ENCODE measurements at places on chromosomes 1 and 21.

GRCh38 chr1:109626682-109627408 is 7.2 kb downstream of the AMPD2 start:
- DNase-seq: no peak

DNA sequence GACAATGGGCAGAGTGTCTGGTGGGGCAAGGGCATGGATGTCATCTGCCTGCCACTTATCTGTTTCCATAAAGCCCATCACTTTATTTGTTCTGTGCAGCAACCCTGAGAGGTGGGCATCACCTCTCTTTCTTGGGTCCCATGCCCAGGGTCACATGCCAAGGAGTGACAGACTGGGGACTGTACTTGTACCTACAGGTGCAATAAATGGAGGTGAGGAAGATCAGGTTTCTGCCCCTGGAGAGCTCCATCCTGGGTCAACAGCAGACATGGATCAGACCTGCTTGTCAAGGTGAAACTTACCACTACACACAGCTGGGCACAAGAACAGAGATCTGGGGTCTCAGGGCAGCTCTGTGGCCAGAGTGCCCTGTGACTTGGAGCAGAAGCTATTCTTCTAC is 18.4 kb upstream of the PRDM16 start:
- DNase-seq: no peak

GRCh38 chr1:153399401-153400055 is 8.7 kb upstream of the S100A8 start:
- DNase-seq: no peak

- DNase-seq: no peak
Observed at GRCh38 chr1:12467570-12468286, 150.3 kb downstream of the DHRS3 start.

- no peak for DNase-seq
Observed at GRCh38 chr1:24693827-24694379, 50.8 kb downstream of the SRRM1 start.

- no peak for DNase-seq
Observed at GRCh38 chr1:171850651-171851350, 9.5 kb downstream of the DNM3 start.

DNA sequence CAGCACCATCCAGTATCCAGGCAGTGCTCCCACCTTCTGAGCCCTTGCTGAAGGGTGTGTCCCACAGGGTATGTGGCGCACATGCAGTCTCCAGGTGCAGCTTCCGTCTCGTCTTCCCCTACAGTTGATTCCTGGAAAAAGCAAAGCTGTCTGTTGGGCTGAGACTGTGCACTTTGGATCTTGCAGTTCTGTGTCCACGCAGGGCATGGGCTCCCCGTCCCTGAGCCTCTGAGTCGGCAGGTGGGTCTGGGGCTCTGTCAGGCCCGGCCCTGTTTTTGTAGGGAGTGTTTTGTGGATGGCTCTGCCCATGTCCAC is 32.8 kb downstream of the SNAP47 start:
- no peak for DNase-seq

DNA sequence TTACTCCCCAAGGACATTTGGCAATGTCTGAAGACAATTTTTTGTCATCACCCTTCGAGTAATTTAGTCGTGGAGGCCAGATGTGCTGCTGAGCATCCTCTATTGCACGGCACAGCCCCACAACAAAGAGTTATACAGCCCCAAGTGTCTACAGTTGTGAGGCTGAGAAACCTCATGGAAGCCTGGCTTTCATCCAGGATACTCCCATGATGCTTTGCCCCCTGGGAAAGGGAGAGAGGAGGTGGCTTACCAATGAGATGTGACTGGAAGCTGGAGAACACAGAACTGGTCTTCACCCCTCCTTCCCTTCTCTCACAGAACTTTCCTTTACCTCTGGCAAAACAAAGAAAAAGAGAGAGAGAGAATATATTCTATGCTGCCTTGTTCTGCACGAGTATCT is 150.9 kb upstream of the VAMP3 start:
- DNase-seq: no peak

DNA sequence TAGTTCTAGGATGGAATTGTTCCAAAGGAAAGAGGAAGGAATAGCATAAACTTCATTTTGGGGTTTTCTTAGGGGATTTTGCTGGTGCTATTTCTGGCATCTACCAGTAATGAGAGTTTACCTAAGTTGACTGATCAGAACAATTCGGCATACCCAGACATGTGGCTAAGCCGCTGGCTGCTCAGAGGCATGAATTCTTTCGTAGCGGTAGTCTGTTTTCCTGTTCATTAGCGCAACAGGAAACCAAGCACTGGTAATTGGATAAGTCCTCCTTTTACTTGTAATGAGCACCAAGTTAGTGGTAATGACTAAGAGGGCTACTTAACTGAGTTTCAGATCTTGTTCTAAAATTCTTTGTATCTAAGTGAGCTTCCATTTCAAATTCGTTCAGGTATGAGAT is 38.6 kb downstream of the C21orf91 start:
- peak; percentile 36 for DNase-seq

GRCh38 chr1:219555806-219556205 is 57.1 kb downstream of the ZC3H11B start:
- DNase-seq: no peak

DNA sequence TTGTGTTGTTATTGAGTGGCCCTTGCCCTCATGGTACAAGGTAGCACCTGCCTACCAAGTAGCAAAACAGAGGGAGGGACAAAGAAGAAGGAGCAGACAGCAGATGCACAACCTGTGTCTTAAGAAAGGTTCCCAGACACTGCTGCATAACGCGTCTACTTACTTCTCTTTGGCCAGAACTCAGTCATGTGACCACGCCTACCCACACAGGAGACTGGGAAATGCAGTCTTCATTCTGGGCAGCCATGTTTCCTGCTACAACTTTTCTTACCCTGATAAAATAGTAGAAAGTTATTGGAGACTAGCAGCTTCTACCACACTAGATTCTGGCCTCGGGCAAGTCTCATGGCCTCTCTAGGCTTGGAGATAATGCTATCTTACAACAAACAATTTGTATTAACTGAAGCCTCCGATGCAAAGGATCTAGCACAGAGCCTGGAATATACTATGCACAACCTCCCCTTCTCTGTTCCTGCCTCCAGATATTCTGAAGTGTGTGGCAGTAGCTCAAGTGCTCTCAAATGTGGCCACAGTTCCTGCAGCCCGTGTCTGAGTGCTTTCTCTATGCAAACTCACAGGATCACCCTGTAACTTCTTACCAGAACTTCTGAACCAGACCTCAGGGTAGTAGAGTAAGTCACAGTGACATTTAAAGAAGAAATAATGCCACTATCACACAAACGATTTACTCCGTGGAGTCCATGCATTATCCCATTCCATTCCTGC is 34.1 kb upstream of the BTG2 start:
- peak; percentile 48 for DNase-seq

DNA sequence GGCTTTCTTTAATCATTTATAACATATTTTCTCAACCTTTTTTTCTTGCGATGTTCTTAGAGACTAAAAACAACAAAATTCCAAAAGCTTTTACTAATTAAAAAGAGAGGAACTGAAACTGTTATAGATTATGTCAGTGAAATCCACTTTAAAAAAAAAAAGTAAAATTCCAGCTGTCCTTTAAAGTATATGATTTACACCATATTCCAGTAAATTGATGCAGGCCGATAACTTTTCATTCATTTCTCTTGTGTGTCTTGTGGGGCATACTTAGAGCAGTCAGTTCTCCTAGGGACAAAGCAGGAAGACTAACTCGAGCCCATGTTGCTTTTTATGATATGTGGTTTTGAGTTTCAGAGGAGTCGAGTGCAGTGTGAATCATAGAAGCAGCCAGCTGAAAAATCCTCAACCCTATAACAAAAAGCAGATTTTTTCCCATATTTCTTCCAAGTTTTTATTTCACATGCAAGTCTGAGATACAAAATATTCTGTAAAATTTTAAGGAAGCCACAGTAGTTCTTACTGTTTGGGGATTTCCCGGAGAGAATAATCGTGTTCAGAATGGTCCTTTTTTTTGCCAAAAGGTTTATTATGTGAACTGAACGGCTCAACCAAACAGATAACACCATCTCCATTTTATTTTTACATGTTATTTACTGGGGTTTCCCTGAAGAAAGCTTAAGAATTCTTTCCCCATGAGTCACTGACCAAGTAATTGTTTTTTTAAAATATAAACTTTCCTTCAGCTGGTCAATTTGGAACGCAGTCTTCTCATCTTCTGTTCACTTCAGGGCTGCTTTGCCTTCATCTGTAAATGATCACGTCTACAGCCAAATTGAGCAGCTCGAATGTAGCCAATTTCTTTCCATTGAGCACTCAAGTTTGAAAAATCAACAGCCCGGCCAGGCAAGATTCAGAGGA is 77.0 kb upstream of the C1orf105 start:
- no peak for DNase-seq

DNA sequence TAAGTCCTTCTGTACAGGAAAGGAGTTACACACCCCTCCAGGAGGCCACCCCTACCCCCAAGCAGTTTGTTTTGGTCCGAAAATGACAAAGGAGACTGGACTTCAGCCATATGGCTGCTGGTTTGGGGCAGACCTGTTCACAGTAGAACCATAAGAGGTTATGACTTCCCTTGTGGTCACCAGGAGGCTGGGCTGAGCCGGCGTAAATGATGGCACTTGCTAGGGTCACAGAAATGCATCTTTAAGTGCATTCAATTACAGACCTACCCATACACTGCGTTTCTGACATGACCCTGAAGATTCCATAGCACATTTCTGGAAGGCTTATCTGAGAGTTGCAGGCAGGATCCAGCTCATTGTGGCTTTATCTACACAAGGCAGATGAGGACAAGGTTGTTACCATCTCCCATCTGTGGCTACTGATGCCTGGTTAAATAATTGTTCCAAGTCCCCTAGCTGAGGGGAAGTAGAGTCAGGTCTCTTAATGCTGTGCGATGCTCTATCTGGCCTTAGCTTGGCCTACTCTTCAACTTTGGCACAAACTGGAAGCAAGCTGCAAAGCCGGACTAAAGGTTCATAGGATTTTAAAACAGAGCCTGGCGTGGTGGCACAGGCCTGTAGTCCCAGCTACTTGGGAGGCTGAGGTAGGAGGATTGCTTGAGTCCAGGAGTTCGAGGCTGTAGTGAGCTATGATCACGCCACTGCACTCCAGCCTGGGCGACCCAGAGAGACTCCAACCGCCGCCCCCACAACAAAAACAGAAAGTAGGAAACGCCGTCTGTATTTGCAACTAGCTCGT is 1.7 kb upstream of the TRIM67 start:
- DNase-seq: no peak

- no peak for DNase-seq
Observed at GRCh38 chr1:236064674-236065508, at the start of gene NID1. Gene NID1 (minus strand): TSS chr1:236065090. CDS start chr1:236065079, 11 bp downstream.

DNA sequence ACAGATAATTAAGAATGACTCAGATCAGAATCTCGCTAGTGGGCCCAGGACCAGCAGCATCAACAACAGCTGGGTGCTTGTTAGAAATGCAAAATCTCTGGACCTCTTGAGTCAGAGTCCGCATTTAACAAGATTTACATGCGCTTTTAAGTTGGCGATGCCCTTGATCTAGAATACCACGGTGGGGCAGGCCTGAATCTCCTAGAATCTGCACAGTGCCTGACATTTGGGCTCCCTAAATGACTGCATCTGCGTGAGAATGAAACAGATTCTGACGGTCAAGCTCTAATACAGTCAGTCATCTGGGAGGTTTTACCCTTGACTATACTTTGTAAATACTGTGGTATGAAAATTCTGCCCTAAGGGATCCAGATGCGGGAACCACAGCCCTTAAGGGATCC is 17.2 kb upstream of the RAB29 start:
- DNase-seq: no peak

GRCh38 chr1:56646611-56647010 is 1.5 kb downstream of the PRKAA2 start:
- DNase-seq: no peak

DNA sequence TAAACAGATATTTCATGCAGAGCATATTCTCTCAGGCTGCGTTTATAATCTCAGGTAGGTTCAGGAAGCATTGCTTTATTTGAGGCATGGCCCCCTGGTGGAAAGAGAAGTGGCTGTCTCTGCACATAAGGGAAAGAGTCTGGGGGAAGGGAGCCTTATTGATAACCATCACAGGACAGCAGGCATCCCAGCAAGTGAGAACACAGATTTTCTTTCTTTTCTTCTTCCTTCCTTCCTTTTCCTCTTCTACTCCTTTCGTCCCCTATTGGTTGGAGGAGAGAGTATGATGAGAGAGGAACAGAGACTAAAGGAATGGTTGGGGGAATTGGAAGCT is 21.9 kb downstream of the TSNAX start:
- DNase-seq: no peak
